ENCODE measurements at places on chromosomes 11 and 22. TPM values are rescaled to one million over a fixed set of nuclear protein-coding genes. Genes with fewer than 3 reads are reported as not detected.

The CNGA4 gene
- not detected for total RNA-seq

The CD6 gene
- total RNA-seq: 212 TPM

The CREBZF gene
- 41.8 TPM for total RNA-seq

The RAB38 gene
- total RNA-seq: 4.4 TPM

The EXPH5 gene
- 0.71 TPM for total RNA-seq

The JAML gene
- 305 TPM for total RNA-seq

Measured in activated CD8-positive, alpha-beta memory T cell treated with anti-CD3 and anti-CD28 coated beads for 36 hours (primary cell).